Endothelial cell (in vitro differentiated cells): ENCODE measurements at places on chromosomes 5 and 9.

DNA sequence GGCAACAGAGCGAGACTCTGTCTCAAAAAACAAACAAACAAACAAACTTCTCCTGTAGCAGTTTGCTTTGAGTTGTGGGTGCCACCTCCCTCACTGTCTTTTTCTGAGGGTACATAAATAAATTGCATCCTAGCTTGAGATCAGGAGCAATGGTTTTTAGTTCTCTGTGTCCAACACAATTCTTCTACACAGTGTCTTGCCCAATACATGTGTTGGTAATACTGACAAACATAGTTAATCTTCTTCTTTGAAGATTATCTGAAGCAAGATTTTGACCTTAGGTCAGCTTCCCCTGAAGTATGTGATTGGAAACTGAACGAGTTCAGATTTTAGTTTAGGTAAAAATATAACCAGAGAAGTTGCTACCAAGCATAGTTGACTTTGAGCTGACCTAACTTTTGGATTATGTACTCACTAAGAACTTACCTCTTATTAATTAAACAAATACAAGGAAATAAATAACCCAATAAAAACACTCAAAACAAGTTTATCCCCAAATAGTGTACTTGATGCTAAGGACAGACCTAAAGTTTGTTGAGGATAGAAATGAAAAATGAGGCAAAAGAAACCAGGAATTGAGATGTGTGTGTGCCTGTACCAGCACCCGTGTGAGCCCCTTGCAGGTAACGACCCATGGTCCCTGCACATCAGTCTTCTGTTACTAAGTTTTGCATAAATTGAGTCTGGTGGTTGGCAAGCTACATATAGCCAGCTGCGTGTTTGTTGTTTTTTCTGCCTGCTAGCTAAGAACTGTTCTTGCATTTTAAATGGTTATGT lies 16.2 kb downstream of the TJP2 start:
- H3K4me1 ChIP-seq = peaks cover 53% of the 10 kb centered on the region
- no peaks in the 10 kb centered on the region for H3K27me3 ChIP-seq
- H3K36me3 ChIP-seq = peaks cover 3% of the 10 kb centered on the region
- H3K27ac ChIP-seq = no peak overlapping the region
- no peak for DNase-seq
- no peak overlapping the region for H3K4me3 ChIP-seq

GRCh38 chr5:95892784-95893354 lies 68.8 kb downstream of the ELL2 start:
- peaks cover 5% of the 10 kb centered on the region for H3K4me1 ChIP-seq
- DNase-seq = peak; percentile 43
- no peaks in the 10 kb centered on the region for H3K27me3 ChIP-seq

DNA sequence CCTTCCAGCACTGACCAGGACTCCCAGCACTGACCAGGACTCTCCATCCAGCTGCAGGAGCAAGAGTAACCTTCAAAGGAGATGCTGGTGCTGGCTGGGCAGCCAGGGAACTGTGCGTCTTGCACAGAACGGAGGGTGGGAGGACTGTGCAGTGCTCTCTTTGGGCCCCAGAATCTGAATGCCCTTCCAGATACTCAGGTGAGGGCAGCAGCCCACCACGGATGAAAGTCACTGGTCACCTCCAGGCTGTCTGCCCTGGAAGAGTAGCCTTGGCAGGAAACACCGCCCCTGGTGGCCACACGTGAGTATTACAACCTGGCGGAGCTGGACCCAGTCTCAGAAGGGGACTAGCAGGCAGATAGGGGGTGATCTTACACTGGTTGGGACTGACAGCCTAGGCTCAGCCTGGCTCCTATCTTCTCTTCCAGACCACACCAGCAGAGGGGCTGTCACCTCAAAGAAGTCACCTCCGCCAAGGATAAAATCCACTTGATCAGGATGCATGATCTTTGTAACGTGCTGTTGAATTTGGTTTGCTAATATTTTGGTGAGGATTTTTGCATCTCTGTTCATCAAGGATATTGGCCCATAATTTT lies 4.8 kb upstream of the SARDH start:
- no peaks in the 10 kb centered on the region for H3K36me3 ChIP-seq
- no peak overlapping the region for H3K4me3 ChIP-seq
- no peak overlapping the region for H3K27ac ChIP-seq
- H3K4me1 ChIP-seq = no peaks in the 10 kb centered on the region
- peak; percentile 91 for DNase-seq

- H3K4me1 ChIP-seq = no peaks in the 10 kb centered on the region
- no peaks in the 10 kb centered on the region for H3K36me3 ChIP-seq
- H3K27ac ChIP-seq = no peak overlapping the region
- no peak for DNase-seq
Observed at GRCh38 chr9:89012294-89013042, 21.2 kb downstream of the S1PR3 start.

- H3K27ac ChIP-seq = no peak overlapping the region
- DNase-seq = no peak
- H3K27me3 ChIP-seq = peaks cover 2% of the 10 kb centered on the region
- no peak overlapping the region for H3K4me3 ChIP-seq
- H3K36me3 ChIP-seq = no peaks in the 10 kb centered on the region
Observed at GRCh38 chr9:7284517-7284916, 515.1 kb downstream of the DMAC1 start.

DNA sequence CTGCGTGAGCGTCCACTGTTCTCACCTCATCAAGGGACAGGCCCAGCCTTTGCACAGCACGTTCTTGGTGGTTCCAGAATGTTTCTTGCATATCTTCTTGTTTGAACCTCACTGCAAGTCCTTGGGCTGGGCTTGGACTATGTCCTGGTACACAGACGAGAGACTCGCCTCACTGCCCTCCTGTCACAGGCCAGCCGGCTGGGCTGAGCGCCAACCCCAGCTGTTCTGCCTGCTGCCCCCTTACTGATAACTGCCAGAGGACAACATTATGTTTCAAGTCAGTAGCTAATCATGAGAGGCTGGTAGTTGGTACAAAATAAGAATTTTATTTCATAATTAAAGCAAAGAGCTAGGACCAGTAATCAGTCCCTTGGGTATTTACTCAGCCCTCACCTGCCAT lies 52.8 kb upstream of the LRRTM2 start:
- H3K27ac ChIP-seq = no peak overlapping the region
- no peak overlapping the region for H3K4me3 ChIP-seq
- DNase-seq = no peak
- peaks cover 12% of the 10 kb centered on the region for H3K4me1 ChIP-seq

DNA sequence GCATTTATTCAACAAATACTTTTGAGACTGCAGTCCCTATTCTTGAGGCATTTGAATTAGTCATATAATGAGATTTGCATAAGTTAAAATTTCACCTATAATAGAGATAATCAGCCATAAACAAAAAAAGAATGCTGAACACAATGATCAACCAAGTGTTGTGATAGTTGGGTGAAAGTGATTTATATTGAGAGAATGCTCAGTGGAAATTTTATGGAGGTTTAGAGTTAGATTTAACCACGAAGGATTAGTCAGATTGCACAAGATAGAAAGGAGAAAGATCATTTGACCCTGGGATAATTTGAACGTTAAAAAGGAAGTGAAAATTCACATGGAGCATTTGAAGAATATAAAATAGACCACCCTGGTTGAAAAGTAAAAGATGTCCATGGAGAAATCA lies 356.2 kb downstream of the NPR3 start:
- H3K36me3 ChIP-seq = no peaks in the 10 kb centered on the region
- peaks cover 2% of the 10 kb centered on the region for H3K4me1 ChIP-seq
- H3K27ac ChIP-seq = no peak overlapping the region

DNA sequence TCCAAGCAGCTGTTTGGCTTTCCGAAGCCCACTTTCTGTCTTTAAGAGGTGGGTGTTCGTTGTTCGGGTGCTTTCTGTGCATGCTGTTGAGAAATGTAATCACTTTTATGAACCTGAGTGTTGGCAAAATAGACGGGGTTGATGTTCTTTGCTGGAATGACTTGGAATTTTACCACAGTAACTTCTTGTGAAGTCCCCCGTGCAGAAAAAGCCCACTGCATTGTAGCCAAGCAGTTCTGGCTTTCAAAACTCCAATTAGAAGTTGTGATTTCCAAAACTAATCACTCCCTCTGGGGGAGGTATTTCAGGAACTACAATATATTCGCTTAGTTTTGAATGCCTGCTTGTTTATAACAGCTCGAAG lies 111.1 kb downstream of the PAM start:
- peak overlapping the region; percentile 100 for H3K27ac ChIP-seq
- peaks cover 27% of the 10 kb centered on the region for H3K4me1 ChIP-seq

DNA sequence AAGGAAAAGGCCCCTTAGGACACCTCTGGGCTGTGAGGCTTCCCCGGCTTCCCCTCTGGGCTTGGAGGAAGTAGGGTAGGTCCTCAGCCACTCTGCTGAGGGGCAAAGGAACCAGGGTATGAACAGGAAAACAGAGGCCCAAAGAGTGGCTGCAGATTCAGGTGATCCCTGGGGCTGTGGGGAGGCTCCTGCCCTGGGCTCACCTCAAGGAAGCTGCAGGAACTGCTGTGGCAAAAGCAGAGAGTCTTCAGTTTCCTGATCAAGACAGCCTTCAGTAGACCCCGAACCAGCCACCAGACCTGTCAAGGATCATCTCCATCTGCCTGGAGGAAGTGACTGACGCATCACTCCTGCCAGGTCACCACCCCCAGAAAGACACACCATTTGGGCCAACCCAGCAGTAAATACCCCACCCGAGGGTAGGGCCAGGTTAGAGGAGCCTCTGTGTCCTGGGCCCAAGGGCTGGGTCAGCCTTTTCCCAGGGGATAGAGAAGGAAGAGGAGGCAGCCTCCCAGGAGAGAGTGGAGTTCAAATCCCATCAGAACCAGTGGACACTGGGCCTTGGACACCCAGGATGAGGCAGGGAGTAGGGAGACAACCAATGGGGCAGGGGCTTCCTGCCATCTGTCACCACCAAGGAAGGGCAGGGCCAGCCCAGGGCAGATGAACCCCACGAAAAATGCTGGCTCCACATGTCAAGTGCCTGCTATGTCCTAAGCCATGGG lies 5.8 kb upstream of the ST6GALNAC6 start:
- no peaks in the 10 kb centered on the region for H3K36me3 ChIP-seq
- peaks cover 24% of the 10 kb centered on the region for H3K4me1 ChIP-seq
- DNase-seq = no peak
- no peak overlapping the region for H3K27ac ChIP-seq

- no peak overlapping the region for H3K4me3 ChIP-seq
- no peaks in the 10 kb centered on the region for H3K4me1 ChIP-seq
- no peaks in the 10 kb centered on the region for H3K36me3 ChIP-seq
- H3K27ac ChIP-seq = no peak overlapping the region
- no peak for DNase-seq
Observed at GRCh38 chr9:90942555-90942954, 140.9 kb downstream of the SYK start.
